ENCODE measurements at places on chromosomes 12 and 14.

- no peak for DNase-seq
Observed at GRCh38 chr12:110180591-110181005, 56.4 kb downstream of the IFT81 start.

GRCh38 chr12:27333403-27334009, 870 bp downstream of the BMAL2 start:
- no peak for DNase-seq

DNA sequence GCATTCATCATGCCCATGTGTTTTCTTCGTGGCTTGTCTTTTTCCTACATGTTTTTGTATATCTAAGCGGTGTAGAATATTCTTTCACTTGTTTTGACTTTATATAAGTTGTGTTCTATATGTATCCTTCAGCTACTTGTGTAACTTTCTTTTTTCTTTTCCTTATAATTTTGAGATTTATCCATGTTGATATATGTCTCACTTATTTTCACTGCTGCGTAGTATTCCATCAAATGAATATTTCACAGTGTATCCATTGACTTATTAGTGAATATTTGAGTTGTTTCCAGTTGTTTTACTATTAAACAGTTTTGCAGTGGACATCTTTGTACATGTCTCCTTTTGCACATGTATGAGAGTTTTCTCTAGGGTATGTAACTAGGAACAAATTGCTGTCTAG, 43.9 kb downstream of the BORCS5 start:
- no peak for DNase-seq

GRCh38 chr14:92780444-92781232, 13.5 kb upstream of the GOLGA5 start:
- no peak for DNase-seq

DNA sequence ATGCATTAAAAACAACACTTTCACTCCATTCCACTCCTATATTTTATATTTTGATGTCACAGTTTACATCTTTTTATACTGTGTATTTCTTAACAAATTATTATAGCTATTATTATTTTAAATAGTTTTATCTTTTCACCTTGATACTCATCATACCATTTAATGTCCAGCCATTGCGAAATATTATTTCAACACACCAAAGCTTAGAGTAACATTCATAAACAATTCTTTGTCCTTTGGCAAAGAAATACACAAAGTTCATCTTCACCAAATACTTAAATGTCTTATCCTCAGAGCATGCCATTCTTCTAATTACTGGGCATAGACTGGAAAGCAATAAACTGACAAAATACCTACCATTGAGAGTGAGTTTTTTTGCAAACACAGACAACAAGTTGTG, 1963.4 kb upstream of the FLRT2 start:
- DNase-seq = no peak

DNA sequence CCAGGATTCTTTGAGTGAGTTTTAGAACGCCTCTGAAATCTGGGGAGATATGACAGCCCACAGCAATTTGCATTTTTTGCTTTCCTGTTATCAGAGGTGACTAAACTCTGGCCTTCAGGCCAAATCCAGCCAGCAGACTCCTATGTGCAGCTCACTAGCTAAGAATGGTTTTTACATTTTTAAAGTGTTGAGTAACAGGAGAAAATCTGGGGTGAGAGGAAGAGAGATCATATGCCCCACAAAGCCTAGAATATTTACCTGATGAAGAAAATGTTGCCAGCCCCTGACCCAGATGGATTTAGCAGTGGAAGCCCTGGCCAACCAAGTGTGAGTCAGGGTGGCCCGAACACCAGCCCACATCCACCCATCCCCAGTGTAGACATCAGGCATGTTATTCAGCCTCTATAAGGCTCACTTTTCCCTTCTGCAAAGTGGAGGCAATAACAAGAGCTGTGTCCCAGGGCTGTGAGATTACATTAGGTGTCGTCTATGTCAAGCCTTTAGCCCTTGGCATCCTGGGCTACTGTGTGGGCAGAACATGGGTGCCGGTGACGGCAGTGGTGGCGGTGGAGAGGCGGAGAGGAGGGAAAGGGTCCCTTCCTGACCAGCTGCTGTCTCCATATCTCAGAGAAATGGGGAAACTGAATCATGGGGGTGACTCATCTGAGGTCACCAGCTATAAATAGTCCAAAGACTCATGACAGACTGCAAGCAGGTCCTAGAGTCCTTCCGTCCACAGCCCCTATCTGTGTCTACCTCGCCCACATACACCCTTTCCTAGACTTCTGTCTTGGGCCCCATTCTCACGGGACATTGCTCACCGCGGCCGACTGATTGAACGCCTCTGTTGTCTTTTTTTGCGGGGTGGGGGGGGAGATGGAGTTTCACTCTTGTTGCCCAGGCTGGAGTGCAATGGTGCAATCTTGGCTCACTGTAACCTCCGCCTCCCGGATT, 32.6 kb upstream of the CD9 start:
- DNase-seq = no peak

- DNase-seq = no peak
Observed at GRCh38 chr12:12327802-12328201, 22.2 kb downstream of the MANSC1 start.

- DNase-seq = no peak
Observed at GRCh38 chr14:69153873-69154270, 953 bp upstream of the DCAF5 start.

DNA sequence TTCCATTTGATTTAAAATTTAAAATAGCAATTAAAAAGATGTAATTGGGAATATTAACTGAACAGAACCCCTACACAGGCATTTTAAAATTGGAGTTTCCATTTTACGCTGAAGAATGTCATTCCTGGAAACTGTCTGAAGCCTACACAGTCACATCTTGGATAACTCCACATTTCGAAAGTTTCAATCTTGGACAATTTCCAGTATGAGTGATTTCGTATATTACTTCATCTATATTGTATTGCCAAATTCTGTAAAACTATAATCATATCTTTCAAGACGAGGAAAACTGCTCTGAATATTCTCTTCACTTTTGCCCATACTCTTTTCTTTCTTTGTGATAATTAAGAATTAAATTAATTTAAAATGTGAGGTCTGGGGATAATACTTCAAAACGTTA, 194.2 kb upstream of the ABCD2 start:
- no peak for DNase-seq

Data from nucleus accumbens (tissue), 56 donors.